Tongue (tissue), 3 donors: ENCODE measurements at places on chromosomes 4 and X. TPM values are rescaled to one million over a fixed set of nuclear protein-coding genes. Genes with fewer than 3 reads are reported as not detected.
A peak's percentile ranks its signal among the peaks of the same experiment; 100 is the strongest.

Gene GRID2
- total RNA-seq = 1.6 TPM

Gene UGT2B15
- not detected for total RNA-seq

- peak; percentile 66 for DNase-seq
Observed at GRCh38 chr4:100189820-100190642, at the start of gene DDIT4L. TSS of gene DDIT4L (minus strand) at chr4:100190468. CDS start at chr4:100189983, 485 bp downstream.

DNA sequence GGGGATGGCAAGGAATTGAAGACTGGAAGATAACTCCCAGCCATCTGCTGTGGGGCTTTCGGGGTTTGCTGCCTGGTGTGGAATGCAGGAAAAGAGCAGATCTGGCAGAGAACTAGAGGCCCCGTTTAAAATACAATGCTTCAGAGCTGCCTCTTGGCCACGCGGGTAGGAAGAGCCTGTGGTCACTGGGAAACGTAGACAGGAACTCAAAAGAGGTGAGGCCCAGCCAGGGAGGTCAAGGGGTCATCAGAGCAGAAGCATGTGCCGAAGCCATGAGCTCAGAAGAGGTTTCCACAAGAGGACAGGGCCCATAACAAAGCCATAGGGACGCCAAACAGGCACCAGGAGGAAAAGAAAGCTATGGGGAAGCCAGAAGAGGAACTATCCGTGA is 14.5 kb upstream of the STS start:
- no peak for DNase-seq

- no peak for DNase-seq
Observed at GRCh38 chr4:153676984-153677383, 7.1 kb upstream of the TLR2 start.

- no peak for DNase-seq
Observed at GRCh38 chr4:1808396-1808795, 15.3 kb downstream of the FGFR3 start.
